ENCODE measurements at places on chromosomes 4 and X. TPM values are rescaled to one million over a fixed set of nuclear protein-coding genes. Genes with fewer than 3 reads are reported as not detected.

Gene SSX4B
- total RNA-seq = not detected

Gene TIGD2
- 8.6 TPM for total RNA-seq

Gene PRRG3
- not detected for total RNA-seq

Gene RAB39B
- 8.8 TPM for total RNA-seq

Gene RAP2C
- 56.0 TPM for total RNA-seq

Gene NPNT
- not detected for total RNA-seq

Gene RPA4
- total RNA-seq = 2.7 TPM

Gene CXCL10
- total RNA-seq = not detected

Gene ANKRD17
- total RNA-seq = 69.4 TPM

Gene IL1RAPL1
- total RNA-seq = not detected

Gene MAGEA4
- not detected for total RNA-seq

Gene CXCL11
- not detected for total RNA-seq

Gene PRKG2
- total RNA-seq = 0.86 TPM

Gene GAGE12J
- total RNA-seq = not detected

Gene MAP7D2
- total RNA-seq = not detected

Gene HCFC1
- 59.4 TPM for total RNA-seq

Data from B cell (primary cell).